NCI-H446 treated with DMSO at 0.1 percent for 48 hours (cell line): ENCODE measurements at places on chromosomes 1 and 21.

DNA sequence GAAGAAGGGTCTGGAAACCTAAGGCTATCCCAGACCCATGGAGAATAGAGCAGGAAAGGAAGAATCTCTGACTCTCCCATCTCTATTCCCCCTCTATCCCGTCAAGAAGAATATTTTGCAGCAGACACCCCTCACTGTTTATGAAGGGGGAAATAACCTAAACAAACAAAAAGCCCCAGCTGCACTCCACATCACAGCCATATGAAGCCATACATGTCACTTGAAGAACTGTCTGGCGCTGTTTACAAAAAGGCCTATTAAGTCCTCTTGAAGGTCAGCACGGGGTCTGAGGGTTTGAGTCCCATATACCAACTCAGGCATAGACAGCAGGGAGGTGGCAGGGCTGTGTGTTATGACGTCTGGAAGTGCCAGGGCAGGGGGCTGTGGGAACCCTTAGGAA, 31.4 kb downstream of the TRABD2B start:
- DNase-seq, result no peak

- DNase-seq, result no peak
Measured at GRCh38 chr1:172600615-172601014, 58.3 kb upstream of the FASLG start.

GRCh38 chr1:171794085-171794484, 12.6 kb downstream of the METTL13 start:
- DNase-seq, result no peak

DNA sequence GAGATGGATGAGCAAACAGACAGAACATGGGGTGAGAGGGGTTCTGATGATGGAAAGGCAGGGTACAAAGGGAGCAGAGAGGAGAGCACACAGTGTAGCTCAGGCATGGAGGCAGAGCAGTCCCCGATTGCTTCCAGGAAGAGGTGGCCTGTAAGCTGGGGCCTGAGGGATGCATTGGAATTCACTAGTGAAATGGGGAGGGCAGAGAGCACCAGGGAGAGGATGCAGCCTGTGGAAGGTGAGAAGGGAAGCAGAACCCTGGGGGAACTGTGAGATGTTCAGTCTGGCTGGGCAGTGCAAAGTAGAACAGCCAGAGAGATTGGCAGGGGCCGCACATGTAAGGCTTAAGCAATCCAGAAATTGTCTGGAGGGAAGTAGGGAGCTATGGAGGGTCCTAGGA, 12.2 kb downstream of the ZNF362 start:
- no peak for DNase-seq

DNA sequence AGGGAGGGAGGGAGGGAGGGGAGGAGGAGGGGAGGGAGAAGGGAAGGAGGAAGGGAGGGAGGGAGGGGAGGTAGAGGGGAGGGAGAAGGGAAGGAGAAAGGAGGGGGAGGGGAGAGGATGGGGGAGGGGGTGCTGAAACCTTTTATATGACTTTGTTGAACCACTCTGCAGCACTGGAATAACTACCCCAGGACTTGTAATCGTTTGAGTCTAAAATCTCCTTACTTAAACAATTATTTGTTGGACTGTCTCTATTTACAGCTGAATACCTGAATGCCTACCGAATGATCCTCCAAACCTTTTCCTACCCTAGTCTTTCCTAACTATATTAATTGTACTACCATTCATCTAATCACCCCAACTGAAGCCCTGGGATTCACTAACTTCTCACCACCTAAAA, 181.8 kb downstream of the TPR start:
- DNase-seq, result no peak

DNA sequence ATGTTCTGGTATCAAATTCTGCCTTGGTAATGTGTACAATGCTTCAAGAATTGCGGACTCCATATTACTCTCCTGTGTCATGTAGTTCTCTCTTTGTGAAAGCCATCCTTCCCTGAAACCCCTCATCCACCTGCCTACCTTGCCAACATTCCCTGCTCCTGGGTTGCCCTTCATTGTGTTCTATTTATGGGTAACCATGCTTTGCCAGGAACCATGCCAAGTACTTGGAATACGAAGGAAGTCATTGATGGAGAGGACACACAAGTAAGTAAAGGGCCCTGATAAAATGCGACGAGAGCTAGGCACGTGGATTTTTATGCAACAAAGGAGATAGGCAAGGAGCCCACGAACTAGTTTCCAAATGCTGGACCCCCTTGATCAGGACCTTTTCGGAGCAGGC, 300.8 kb downstream of the DISC1 start:
- no peak for DNase-seq

- DNase-seq, result no peak
Measured at GRCh38 chr1:196661345-196661744, 9.5 kb downstream of the CFH start.

DNA sequence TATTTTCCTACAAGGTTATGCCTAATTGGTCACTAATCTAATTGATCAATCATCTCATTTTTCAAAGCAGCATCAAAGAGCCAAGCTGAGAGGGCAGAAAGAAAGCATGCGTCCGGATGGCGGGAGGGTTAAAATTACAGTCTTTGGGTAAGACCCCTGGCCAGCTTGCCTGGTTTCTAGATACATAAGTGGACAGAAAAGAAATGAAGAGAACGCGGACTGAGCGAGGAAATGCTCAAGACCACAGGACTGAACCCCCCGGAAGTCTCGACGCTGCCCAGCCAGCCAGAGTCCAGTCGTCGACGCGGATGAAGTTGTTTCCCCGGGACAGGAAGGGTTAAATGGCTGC, 297.2 kb downstream of the OMA1 start:
- no peak for DNase-seq

DNA sequence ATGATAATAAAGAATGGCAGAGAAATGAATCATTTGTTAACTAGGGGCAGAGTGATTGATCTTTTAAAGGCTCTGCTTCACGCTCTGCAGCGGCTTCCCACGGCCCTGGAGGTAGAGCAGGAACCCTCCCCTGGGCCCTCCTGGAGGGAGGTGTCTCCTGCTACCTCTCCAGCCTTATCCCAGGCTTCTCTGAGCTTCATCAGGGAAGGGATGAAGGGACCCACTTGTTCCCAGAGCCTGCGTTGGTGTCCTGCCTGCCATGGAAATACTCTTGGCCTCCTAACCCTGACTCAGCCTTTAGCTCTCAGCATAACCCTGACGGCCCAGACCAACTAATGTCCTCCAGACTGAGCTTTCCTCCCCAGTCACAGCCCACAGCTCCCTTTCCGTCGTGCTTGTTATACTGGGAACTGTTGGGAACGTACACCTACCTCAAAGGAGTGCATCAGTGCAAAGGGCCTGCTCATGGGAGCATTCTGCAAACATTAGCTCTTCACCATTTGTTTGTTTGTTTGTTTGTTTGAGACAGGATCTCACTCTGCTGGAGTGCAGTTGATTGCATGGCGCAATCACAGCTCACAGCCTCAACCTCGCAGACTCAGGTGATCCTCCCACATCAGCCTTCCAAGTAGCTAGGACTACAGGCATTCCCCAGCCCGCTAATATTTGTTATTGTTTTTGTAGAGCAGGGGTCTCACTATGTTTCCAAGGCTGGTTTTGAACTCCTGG, 17.4 kb upstream of the HNRNPU start:
- no peak for DNase-seq

GRCh38 chr21:42974832-42975820, 764 bp downstream of the PKNOX1 start:
- peak; percentile 45 for DNase-seq

GRCh38 chr21:28336314-28336713, 656.4 kb downstream of the LTN1 start:
- peak; percentile 22 for DNase-seq

GRCh38 chr1:223733898-223734852, 21.8 kb downstream of the CAPN2 start:
- no peak for DNase-seq

DNA sequence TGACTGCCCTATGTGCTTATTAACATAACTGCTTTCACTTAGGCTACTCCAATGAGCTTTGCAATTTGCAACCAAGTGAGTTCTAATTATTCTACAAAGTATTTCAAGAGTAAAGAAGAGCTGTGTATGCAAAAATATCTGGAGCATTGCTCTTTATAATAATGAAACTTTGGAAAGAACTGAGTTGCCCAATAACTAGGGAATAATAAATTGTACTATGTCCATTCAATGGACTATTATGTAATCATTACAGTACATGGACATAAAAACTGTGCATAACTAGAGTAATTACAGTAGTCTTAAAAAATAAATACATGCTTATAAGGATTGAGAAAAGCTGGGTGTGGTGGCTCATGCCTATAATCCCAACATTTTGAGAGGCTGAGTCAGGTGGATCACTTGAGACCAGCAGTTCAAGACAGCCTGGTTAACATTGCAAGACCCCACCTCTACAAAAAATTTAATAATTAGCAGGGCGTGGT, 70.3 kb upstream of the JAK1 start:
- DNase-seq, result no peak

- DNase-seq, result no peak
Measured at GRCh38 chr1:45659222-45659621, 27.1 kb downstream of the GPBP1L1 start.

- DNase-seq, result peak; percentile 39
Measured at GRCh38 chr1:97820470-97821188, 100.2 kb downstream of the DPYD start.

GRCh38 chr1:37544530-37544929, 9.6 kb downstream of the SNIP1 start:
- no peak for DNase-seq

GRCh38 chr1:24864370-24864777, 65.7 kb downstream of the RUNX3 start:
- DNase-seq, result no peak

DNA sequence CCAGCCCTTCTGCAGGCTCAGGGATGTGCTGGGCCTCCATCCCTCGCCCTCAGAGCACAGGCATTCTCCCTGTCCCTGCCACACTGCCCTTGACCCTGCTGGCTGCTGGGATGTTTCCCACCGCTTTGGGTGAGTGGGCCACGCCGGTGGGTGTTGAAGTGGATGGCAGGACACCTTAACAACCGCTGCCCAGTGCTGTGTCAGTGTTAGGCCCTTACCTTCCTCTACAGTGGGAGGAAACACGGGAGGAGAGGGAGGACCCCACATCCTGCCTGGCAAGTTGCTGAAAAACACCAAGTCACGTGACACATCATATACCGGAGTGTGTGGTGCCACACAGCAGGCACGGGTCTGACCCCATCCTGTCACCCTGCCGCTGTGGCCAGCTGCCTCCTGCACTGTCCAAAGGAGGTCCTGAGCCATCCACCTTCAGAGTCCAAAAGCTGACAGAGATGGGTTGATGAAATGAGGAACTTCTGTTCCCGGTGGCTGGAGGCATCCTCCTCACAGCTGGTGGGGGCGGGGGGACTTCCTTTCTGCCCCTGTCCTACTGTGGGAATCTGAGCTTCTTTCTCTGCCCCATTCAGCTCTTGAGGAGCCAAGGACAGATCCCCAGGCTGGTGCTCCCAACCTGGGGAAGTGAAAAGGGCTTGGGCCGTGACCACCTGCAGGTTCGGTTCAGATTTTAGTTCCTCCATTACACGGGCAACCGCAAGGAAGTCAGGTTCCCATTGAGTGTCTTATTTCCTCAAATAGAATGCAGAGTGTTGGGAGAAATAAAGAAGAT, 3.2 kb upstream of the THEMIS2 start:
- no peak for DNase-seq

- DNase-seq, result no peak
Measured at GRCh38 chr1:55618199-55618598, 403.0 kb upstream of the USP24 start.

DNA sequence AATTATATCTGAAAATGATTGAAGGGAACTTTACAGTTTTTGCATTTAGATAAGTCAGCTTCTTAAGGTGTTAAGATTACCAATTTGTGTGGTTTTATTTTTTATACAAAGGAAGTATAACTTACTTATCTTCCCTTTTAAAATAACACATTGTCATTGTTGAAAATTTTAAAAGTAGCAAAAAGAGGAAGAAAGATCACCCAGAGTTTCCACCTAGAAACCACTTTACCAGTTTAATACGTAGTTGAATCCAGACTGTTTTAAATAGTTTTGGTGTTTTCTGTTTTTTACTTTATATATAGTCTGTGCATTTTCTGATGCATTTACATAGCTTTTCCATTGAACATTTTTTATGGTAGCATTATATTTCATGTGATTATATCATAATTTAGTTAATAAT, 6.1 kb downstream of the CCDC18 start:
- DNase-seq, result no peak

DNA sequence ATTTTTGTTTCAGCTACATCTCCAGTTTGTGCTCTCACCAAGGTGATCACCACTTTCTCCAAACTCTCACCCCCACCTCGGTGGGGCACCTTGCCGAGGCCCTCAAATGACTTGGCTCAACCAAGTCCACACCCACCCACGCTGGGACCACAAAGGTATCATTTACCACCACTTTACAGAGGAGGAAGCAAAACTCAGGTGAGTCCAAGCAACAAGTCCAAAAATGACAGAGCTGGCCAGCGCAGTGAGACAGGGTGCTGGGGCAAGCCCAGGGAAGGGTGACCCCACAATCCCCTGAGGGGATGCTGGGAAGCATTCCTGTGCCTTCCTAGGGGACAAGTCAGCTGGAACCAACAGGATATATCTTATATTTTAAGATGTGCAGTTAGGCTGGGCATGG, 24.7 kb downstream of the SSBP3 start:
- no peak for DNase-seq

- DNase-seq, result no peak
Measured at GRCh38 chr1:200998323-200998722, 25.2 kb downstream of the KIF21B start.

- DNase-seq, result no peak
Measured at GRCh38 chr1:206905295-206906164, 8.3 kb downstream of the IL24 start.

DNA sequence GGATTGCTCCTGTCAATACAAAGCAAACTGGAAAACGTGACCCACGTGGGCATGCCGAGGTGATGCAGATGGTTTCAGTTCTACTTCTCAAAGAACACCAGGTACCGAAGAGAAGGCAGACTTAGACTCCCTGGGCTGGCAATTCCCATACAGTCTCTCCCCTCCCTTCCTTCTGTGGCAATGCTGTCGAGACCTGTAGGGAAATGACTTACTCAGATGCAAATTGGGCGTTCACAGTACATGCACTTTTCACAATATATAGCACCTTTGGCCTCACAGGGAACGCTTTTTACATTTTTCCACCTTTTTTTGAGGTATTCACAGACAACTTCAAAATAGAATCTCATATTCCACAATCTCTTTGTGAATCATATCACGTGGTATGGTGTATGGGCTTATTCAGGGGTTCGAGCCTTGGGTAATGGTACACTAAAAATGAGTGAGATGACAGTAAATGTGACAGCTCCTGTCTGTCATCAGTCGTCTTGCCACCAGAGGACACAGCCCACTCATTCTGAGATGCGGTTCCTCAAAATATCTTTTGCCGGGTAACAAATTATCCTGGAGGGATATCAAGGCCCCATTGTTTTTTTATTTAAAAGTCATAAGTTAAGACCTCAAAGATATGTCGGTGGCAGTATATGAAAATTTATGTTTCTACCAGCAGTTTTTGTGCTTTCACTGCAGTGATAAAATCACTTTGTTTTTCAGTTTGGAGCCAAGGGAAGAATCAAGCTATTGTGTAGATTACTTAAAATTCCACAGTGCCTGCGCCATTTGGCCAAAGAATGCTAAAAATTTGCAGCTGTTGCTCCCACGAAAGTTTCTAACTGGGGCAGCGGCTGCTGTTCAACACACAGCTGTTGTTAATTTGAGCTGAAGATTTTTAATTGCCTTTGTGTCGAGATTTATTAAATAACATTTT, 168.4 kb downstream of the ZZZ3 start:
- no peak for DNase-seq
